Progenitor cell of endocrine pancreas (in vitro differentiated cells): ENCODE measurements at places on chromosomes 5 and 9.
A peak's percentile ranks its signal among the peaks of the same experiment; 100 is the strongest.

GRCh38 chr5:91058575-91058974 is 324.5 kb downstream of the ARRDC3 start:
- H3K27me3 ChIP-seq, result no peaks in the 10 kb centered on the region
- peaks cover 6% of the 10 kb centered on the region for H3K4me1 ChIP-seq
- peaks cover 7% of the 10 kb centered on the region for H3K36me3 ChIP-seq
- H3K4me3 ChIP-seq, result no peak overlapping the region

GRCh38 chr5:148381906-148382305 is 1.9 kb upstream of the FBXO38 start:
- no peak for DNase-seq
- no peaks in the 10 kb centered on the region for H3K27me3 ChIP-seq
- H3K27ac ChIP-seq, result no peak overlapping the region
- H3K4me3 ChIP-seq, result no peak overlapping the region
- H3K36me3 ChIP-seq, result peaks cover 6% of the 10 kb centered on the region

DNA sequence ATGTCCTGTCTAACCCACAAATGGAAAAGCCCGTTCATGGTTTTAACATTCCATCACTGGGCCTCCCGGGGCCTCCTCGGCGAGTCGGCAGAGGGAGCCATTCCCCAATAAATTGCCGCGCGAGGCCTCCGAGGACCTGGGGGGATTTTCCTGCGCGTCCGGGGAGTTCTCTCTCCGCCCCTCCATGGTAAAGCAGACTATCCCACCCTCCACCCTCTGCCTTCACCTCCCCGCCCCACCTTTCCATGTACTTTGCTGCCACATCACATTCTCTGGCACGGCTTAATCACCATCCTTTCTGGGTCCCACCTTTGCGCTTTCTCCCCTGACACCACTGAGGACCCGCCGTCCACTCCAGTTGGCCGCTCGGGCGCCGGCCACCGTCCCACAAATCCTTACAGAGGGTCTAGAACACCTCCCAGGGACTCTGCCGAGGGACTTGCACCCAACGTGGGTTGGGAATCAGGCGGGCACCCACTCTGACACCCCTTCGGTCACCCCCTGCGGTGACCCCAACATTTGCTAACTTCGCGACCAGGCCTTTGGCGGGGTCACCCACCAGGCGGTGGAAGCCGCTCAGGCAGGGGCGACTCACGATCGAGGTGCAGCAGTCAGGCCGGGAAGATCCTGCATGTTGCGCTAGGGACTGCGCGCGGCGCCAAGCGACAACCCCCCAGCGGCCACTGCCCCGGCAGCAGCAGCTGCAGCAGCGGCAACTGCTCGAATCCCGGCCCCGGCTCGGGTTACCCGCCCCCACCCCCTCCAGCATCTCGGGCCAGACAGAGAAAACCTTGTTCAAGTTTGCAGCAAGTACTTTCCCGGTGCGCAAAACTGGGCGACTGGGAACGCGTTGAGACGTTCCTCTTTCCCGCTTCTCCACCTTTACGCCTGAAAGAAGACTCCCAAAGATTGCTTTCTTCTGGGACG is at the start of gene MEGF10:
TSS of gene MEGF10 (plus strand) at position 778 of the 927 bp plus-strand sequence. CDS start 40,513 bp downstream, outside the sequence.
- DNase-seq, result peak; percentile 55
- peaks cover 35% of the 10 kb centered on the region for H3K27me3 ChIP-seq
- peak within 1 kb of the TSS; percentile 30 for H3K27ac ChIP-seq
- H3K36me3 ChIP-seq, result no peaks in the 10 kb centered on the region
- H3K4me3 ChIP-seq, result peak within 1 kb of the TSS; percentile 83

DNA sequence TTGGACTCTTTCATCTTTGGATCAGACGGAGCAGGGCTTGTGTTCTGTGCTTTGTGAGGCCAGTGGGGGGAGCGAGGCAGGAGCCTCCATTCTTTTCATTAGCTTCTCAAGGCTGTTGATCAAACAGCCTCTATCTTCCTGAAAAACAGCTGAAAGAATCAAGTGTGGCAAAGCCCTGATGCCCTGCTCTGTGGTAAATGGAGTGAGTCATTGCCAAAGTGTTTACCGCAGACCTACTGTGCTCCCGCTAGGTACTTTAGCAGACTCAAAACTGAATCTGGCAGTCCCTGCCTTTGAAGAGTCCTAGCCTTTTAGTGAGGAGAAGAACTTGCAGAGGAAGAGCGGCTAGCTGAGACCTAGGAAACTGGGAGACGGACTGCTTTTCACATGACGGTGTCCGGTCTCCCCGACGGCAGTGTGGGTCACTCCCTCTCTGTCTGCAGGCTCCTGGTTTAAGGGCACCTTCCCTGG is 3.3 kb downstream of the ANKRD33B start:
- no peak overlapping the region for H3K4me3 ChIP-seq
- peaks cover 5% of the 10 kb centered on the region for H3K4me1 ChIP-seq
- no peak overlapping the region for H3K27ac ChIP-seq
- peaks cover 49% of the 10 kb centered on the region for H3K27me3 ChIP-seq
- DNase-seq, result no peak

- H3K27ac ChIP-seq, result no peak overlapping the region
- H3K36me3 ChIP-seq, result peaks cover 27% of the 10 kb centered on the region
- no peak overlapping the region for H3K4me3 ChIP-seq
- DNase-seq, result no peak
- peaks cover 8% of the 10 kb centered on the region for H3K4me1 ChIP-seq
These were observed 47.0 kb downstream of the GPR21 start for GRCh38 chr9:123080444-123080843.

DNA sequence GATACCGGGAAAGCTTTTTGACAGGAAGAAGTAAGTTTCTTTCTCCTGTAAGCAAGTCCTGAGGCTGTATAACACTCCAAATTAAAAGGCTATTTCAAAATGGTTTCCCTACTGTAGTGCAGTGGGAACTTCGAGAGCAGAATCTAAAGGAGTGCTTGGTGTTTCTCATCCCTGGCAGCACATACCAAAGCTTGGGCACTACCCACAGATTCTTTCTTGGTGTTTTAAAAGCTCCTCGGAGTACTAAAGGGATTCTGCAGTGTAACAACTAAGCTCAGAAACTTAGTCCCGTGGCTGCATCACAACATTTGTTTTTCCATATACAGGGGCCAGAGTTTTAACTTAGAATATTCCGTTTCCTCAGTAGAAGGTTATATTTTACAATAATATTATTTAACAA is 5.6 kb upstream of the APC start:
- H3K27ac ChIP-seq, result no peak overlapping the region
- no peaks in the 10 kb centered on the region for H3K4me1 ChIP-seq

DNA sequence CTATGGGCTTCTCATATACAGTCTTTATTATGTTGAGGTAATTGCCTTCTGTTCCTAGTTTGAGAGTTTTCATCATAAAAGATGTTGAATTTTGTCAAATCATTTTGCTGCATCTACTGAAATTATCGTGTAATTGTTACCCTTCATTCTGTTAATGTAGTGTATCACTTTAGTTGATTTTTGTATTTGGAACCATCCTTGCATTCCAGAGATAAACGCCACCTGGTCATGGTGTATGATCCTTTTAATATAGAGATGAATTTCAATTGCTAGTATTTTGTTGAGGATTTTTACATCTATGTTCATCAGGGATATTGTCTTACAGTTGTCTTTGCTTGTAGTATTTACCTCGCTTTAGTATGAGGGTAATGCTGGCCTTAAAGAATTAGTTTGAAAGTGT is 19.3 kb downstream of the MEIKIN start:
- no peaks in the 10 kb centered on the region for H3K27me3 ChIP-seq
- no peaks in the 10 kb centered on the region for H3K4me1 ChIP-seq
- no peak overlapping the region for H3K27ac ChIP-seq
- no peak for DNase-seq
- H3K36me3 ChIP-seq, result no peaks in the 10 kb centered on the region
- no peak overlapping the region for H3K4me3 ChIP-seq

DNA sequence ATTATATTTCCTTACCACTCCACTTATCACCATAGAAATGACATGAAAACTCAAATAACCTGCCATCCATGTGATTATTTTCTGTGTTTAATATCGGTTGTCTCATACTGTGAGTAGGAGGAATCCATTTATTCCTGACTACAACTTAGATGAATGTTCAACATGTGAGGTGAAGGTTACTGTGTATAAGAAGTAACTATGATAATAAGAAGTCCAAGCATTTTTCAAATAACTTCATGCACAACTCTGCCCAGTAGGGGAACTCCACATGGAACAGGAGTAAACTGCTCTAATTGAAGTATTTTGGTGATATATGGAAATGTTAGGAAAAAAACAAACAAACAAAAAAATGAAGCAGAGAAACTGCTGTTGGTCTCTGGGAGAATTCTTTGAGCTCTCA is 447.5 kb upstream of the GRIN3A start:
- no peaks in the 10 kb centered on the region for H3K27me3 ChIP-seq
- no peak overlapping the region for H3K4me3 ChIP-seq
- no peak overlapping the region for H3K27ac ChIP-seq
- H3K4me1 ChIP-seq, result peaks cover 2% of the 10 kb centered on the region
- no peaks in the 10 kb centered on the region for H3K36me3 ChIP-seq

DNA sequence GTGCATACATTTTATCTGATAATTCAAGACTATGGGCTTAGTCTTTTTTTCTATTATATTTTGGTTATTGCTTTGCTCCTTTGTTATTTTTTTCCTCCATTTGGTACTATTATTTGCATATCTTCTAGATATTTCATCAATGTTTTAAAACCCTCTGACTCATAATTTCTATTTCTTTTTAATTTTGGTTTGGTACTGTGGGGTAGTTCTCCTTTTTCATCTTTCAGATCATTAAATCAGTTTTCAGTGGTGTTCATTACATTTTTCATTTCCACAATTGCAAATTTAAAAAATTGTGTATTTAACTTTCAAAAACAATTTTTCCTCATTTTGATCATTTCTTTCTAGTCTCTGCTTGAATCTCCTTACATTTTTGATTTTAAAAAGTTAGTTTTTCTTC is 7.5 kb upstream of the FRMPD1 start:
- H3K27me3 ChIP-seq, result peaks cover 58% of the 10 kb centered on the region
- no peaks in the 10 kb centered on the region for H3K4me1 ChIP-seq
- H3K4me3 ChIP-seq, result no peak overlapping the region
- H3K36me3 ChIP-seq, result no peaks in the 10 kb centered on the region
- H3K27ac ChIP-seq, result no peak overlapping the region
- DNase-seq, result no peak

GRCh38 chr9:129036923-129037766 is 719 bp downstream of the MIGA2 start:
- H3K4me3 ChIP-seq, result peak overlapping the region; percentile 93
- no peak for DNase-seq
- H3K27me3 ChIP-seq, result no peaks in the 10 kb centered on the region
- peaks cover 1% of the 10 kb centered on the region for H3K36me3 ChIP-seq
- peak overlapping the region; percentile 86 for H3K27ac ChIP-seq
